ENCODE measurements at places on chromosomes 3 and 15.

GRCh38 chr3:158267015-158267414 lies 157.1 kb downstream of the RSRC1 start:
- DNase-seq = peak; percentile 5

- DNase-seq = no peak
Observed at GRCh38 chr3:188097791-188098190, 56.2 kb upstream of the LPP start.

- no peak for DNase-seq
Observed at GRCh38 chr3:177448987-177449359, 251.7 kb upstream of the TBL1XR1 start.

DNA sequence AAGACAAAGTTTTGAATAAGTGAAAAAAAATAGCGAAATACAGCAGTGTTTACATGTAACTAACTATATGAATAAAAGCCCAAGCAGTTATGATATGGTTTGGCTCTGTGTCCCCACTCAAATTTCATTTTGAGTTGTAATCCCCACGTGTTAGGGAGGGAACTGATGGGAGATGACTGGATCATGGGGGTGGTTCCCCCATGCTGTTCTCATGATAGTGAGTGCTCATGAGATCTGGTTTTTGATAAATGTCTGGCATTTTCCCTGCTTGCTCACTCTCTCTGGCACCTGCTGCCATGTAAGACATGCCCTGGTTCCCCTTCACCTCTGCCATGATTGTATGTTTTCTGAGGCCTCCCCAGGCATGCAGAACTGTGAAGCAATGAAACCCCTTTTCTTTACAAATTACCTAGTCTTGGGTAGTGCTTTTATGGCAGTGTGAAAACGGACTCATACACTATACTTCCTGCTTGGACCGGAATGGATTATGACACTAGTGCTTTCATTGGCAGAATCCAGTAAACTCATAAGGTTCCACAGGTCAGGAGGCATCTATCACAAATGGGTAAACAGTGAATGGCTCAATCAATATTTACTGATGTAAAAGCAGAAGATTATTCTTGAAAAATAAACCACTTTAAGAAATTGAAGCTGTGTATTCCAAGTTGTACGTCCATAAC lies 192.1 kb downstream of the CBLB start:
- DNase-seq = no peak

Measured in DMS53 (cell line).